ENCODE measurements at places on chromosomes 4 and X.

DNA sequence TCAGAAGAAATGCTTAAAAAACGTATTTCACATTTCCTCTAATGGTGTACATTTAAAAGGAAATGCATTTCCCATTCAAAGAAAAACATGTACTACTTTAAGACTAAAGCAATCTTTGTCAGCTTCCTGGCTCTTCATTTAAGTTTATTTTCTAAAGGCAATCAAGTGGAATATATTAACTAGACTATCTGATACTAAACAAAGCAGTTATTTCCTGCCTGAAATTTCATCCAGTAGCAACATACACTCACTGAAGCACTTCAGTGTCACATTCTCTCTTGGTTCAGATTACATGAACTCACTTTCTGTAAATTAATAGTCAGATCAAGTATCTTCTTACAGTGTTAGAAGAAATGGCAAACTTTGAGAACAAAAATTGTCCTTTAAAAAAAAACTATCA, 42.5 kb downstream of the LRBA start:
- DNase-seq = no peak

- DNase-seq = no peak
These were observed 1.3 kb upstream of the EOLA2 start for GRCh38 chrX:149939655-149939904.

GRCh38 chr4:6908432-6909112, 1.1 kb upstream of the TBC1D14 start:
- DNase-seq = no peak

GRCh38 chrX:128818690-128819089, 704.6 kb downstream of the SMARCA1 start:
- no peak for DNase-seq

DNA sequence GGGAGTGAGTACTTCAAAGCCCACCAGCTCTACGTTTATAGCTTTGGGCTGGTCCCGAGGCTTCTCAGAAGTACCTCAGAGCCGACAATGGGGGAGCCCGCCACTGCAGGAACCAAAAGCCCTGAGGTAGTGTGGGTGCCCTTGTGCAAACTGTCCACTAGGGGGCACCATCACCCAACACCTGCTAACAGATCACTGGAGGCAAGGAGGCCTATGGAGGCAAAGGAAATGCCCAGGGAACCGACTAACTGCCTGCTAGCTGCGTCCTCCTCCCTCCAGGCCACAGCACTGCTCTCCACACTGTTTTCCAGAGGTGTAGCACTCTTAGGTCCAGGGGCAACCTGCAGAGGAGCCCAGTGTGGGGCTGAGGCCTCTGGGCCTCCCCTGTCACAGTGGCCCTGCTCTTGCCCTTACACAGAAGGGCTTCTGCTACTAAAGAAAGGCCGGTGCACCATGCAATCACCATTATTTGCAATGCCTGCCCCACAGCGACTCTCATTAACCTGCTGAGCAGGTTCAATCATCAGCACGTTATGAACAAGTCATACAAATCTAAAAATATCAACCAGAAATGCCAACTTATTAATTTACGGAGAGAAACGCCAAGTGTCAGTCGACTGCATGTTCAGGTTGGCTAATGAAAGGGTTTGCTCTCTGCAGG, 159.1 kb downstream of the NSUN7 start:
- no peak for DNase-seq

DNA sequence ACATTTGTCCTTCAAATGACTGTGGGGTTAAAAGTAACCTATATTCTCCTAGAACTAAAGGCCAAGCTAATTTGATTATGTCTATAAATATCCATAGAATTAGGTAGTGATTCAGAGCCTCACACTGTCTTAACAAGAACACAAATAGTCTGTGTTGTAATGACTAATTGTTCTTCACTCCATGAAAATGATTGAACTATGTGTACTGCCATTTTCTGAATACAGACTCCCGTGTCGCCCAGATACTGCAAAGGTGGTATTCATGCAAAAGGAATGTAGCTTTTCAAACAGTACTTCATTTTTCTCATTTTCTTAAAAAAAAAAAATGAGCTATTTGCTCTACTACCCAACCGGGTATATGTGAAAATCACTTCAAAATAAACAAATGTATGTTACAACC, 11.3 kb upstream of the PHKA2 start:
- DNase-seq = no peak

GRCh38 chr4:41366911-41367517, 110.3 kb downstream of the UCHL1 start:
- no peak for DNase-seq

DNA sequence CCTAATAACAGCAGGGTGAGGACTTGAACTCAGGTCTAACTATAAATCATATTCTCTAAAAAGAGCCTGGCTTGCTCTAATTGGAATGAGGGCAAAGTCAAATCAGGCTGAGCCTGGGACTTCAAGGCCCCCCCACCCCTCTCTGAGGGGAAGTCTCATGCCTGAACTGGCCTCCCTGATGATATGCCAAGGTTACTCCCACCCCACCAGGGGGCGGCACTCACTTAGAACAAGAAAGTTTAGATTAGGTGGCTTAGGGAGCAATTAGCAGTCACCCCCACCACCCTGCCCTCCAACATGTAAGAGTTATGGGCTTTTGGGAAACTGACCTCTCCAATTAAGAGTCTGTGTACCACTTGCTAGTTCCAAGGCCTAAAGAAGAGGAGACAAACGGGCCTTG, 2.7 kb downstream of the FOXO4 start:
- peak; percentile 64 for DNase-seq

DNA sequence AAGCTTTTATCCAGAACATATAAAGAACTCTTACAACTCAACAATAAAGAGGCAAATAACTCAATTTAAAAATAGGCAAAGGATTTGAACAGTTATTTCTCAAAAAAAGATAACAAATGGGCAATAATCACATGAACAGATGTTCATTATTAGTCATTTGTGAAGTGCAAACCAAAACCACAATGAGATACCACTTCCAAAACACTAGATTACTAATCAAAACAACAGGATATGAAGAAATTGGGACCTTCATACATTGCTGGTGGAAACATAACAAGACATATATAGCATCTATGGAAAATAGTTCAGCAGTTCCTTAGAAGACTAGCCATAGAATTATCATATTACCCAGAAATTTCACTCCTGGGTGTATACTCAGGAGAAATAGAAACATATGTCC, 224.6 kb downstream of the FBXO8 start:
- DNase-seq = no peak

DNA sequence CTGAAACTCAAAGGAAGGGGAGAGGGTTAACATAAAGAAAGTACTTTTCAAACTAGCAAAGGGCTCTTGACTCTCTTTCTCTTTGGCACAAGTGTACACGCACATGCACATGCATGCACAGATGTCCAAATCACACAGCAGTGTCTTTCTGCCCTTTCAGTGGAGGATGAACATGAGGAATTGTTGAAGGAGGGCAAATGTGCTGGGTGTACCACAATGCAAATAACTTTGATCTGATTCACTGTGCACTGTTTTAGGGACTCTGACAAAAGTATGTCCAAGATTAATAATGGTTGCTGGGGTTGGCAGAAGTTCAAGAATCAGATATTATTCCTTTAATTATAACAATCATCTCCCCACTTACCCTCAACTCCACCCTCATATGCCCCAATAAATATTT, 93.8 kb downstream of the GPC4 start:
- no peak for DNase-seq

DNA sequence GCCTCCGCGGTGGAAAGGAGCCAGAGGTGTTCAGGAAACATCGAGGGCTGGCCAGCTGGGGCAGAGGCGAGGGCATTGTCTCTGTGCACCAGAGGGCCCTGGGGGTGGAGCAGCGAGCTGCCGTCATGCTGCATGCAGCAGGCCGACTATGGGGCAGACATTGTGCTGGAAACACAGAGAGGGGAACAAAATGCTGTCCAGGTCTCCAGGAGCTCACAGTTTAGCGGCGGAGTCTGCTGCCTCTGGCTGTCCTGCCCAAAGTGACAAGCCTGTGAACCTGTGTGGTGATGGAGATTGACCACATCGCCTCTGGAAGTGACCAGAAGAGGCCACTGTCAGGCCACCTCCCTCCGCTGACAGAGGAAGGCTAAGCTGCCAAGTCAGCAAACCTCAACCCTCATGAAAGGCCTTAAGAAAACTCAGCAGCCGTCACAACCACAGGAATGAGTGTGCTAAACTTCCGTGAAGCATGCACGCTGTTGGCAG, 20.1 kb upstream of the SASH3 start:
- no peak for DNase-seq

- no peak for DNase-seq
These were observed 54.5 kb downstream of the TSPAN5 start for GRCh38 chr4:98603683-98604521.

DNA sequence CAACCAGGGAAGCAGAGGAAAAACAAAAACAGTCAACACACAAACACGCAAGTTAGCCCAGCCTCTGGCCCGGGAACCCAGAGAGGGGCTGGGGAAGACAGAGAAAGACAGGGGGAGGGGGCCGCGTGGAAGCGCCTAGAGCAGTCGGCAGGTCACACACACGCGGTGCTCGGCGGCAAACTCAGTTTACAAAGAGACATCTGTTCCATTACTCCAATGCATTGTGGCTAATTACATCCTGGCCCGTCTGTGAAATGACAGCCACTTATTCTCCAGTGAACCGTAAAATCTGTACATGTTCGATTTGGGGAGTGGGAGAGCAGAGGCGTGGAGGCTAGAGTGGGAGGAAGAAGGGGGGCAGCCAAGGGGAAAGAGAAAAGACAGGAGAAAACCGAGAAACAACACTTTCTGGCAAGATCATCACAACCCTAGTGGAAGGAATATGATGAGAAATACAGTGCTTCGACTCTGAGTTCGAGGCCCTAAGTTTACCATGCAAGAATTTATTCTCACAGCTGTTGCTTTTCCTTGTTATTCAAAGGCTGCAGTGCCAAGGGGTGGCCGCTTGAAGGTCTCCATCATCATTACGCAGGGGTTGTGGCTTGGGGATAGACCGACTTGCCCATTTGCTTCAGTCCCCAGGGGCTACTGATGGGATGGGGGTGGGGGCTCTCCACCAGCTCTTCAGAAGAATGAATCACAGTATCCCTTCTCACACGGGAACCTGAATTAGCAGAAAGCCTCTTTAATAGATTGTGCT, 167.7 kb downstream of the MGST2 start:
- DNase-seq = no peak

GRCh38 chrX:65811558-65812228, 144.2 kb downstream of the MSN start:
- no peak for DNase-seq

GRCh38 chr4:104940927-104941326, 205.7 kb upstream of the TET2 start:
- no peak for DNase-seq

DNA sequence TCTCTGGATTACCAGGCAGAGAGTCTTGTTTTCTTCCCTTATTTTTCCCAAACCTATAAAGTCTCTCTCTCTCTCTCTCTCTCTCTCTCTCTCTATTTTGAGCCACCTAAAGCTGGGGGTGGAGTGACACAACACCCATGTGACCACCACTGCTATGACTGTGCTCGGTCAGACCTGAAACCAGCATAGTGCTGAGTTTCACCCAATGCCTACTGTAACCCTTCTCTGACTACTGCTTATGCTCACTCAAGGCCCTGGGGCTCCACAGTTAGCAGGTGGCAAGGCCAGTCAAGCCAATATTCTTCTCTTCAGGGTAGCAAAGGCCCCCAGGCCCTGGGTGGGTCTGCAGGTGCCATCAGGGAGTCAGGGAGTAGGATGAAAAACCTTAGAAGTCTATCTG, 114.7 kb upstream of the ARMCX2 start:
- no peak for DNase-seq

- DNase-seq = no peak
These were observed 122.5 kb upstream of the TEX13D start for GRCh38 chrX:124209792-124210576.

DNA sequence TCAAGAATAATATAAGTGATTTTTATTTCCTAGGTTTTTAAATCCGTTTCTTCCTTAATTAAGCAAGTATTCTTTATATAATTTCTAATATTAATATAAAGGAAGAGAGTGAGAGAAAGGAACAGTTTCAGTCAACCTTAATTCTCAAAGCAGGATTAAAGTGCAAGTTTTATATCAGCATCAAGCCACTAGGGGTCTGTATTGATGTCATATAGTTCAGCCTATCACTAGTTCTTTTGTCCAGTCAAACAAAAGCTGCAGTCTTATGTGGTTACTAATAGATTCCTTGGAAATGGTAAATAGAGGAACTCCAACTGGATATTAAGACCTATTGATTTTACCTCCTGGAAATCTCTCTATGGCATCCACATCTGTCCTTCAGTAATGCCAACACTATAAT, 82.0 kb downstream of the NAP1L3 start:
- DNase-seq = no peak

GRCh38 chrX:13565511-13565910, 3.9 kb upstream of the EGFL6 start:
- no peak for DNase-seq
